CD4-positive, alpha-beta T cell treated with Interleukin-4 for 1 hour (primary cell): ENCODE measurements at places on chromosomes 2 and 18.

DNA sequence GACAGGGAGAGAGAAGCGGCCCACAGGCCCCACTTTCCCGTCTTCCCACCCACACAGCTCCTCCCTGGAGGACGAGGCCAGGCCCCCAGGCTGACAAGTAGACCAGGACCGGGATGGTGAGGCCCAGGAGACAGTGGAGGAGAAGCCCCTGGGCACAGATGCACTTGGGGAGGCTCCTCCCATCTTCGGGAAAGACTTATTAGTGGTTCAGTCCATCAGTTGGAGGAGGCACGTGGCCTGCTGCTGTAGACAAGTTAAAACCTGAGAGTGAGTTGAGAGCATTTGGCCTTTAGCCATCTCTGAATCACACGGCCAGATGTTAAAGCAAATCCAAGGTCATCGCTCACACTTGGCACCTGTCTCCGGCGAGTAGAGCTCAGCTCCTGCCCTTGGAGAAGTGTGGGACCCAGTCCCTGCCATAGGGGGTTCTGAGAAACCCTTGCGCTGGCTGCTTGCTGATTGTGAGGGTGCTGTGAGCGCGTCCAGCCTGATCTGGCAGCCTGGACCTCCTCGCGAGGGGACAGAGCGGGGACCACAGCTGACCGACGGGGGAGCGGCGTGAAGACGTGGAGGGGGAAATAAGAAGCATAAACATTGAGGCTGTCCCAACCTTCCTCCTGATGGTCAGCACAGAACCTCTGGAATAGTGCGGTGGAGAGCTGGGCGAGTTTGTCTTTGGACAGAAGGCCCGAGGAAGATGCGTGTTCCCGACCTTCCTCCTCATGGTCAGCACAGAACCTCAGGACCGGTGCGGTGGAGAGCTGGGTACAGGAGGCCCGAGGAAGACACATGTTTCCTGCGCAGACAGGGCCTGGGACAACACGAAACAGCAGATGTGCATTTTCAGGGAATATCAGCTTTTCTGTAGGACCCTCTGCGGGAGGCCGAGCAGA, 24.7 kb upstream of the ALLC start:
- no peak for DNase-seq

GRCh38 chr2:64630752-64631151, 23.0 kb downstream of the SERTAD2 start:
- no peak for DNase-seq

- peak; percentile 34 for DNase-seq
Measured at GRCh38 chr2:113105047-113105785, 22.2 kb upstream of the IL1RN start.

DNA sequence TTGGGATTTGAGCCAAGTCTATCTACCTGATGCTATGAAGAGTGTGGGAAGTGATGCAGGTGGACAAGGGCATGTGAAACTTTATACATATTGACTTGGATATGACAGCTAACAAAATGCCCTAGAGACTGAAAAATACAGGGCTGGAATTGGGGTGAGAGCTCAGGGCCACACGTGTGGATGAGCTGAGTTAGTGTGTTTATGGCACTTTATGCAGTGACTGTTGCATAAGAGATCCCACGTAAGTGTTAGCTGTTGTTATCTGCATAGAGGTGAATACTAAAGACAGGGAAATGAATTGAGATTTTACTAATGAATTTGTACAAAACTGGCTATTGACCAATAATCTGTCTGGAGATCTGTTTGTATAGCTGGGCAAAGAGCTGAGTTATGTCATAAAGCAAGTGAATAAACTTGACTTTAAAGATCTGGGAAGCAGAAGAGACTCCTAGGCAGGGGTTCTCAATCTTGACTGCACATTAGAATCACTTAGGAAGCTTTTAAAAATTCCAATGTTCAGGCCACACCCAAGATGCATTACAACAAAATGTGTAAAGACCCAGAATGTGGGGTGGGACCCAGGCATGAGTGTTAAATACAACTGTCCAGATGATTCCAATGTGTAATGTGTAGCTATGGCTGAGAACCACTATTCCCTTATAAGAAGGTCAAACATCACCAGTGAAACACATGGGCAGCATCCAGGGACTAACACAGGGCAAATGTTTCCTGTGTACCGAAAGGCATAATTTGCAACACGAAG, 74.2 kb upstream of the STK17B start:
- DNase-seq: no peak

DNA sequence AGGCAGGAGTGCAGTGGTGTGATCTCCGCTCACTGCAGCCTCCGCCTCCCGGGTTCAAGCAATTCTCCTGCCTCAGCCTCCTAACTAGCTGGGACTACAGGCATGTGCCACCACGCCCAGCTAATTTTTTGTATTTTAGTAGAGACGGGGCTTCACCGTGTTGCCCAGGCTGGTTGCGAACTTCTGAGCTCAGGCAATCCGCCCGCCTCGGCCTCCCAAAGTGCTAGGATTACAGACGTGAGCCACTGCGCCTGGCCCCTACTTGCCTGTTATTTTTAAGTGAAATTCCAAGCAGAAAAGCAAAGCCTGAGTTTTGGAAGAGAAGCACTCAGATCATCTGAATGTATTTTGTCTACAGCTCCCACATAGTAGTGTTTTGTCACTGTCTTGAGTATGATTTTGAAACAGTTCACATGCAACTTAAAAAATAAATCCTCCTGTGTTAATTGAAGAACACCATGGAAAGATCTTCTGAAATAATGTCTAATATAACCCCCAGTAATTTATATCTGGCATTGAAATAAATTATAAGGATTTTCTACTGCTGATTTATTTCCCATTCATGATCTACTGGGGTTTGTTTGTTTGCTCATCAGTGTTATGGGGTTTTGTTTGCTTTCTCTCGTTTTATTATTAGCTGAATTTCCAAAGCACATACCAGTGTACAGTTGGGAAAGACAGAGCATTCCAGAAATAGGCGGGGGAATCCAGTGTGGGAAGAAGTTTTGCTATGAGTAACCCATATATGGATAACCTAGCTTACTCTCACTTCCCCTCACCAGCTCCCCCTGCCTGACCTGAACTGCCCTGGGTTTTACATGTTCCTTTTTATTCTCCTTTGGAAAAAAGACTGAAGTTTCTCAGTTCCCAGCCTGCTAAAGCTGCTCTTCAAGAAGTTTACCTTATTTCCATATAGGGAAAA, 80.1 kb upstream of the MAP3K20 start:
- DNase-seq: no peak

DNA sequence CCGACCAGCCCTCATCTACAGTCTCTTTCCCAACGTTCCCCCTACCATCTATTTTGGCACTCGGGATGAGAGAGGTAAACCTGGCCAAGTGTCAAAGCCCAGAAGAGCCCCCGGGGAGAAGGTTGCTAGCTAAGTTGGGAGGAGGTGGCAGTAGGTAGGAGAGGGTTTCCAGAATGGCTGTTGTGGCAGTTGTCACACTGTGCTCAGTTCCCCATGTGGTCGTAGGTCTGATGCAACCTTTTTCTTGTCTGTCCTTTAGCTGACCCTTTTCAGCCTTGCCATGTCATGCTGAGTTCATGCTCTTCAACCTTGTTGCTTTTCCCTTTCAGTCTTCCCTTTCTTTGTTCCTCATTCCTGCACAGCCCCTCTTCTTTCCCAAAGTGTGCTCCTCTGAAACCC, 34.5 kb downstream of the TTLL4 start:
- DNase-seq: peak; percentile 66

DNA sequence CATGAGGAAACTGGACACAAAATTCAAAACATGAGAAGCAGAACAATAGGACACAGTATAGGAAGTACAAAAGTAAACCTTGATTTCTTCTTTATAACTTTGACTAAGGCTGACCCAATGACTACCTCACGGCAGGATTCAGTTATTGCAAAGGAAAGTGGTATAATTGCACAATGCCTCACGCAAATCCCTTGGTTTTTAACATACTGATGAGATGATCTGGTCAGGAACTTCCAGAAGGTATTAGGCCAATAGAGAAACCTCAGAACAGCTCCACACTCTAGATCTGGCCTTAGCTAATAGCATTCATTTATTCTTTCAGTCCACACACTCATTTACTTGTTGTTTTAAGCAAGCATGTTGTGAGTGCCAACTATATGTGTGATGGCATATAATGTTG, 1526.9 kb upstream of the ACVR2A start:
- DNase-seq: no peak

- peak; percentile 50 for DNase-seq
Measured at GRCh38 chr2:201157694-201158093, 25.2 kb upstream of the CASP10 start.

GRCh38 chr18:13235981-13236380, 17.4 kb downstream of the LDLRAD4 start:
- DNase-seq: no peak

GRCh38 chr18:77108001-77108692, 24.4 kb downstream of the MBP start:
- DNase-seq: no peak

- no peak for DNase-seq
Measured at GRCh38 chr2:33133454-33133952, 186.8 kb downstream of the LTBP1 start.

GRCh38 chr18:11989966-11990380, 8.7 kb downstream of the IMPA2 start:
- no peak for DNase-seq

GRCh38 chr2:8453904-8454302, 228.0 kb upstream of the ID2 start:
- DNase-seq: no peak

GRCh38 chr2:20415511-20415918, 31.4 kb upstream of the RHOB start:
- no peak for DNase-seq

DNA sequence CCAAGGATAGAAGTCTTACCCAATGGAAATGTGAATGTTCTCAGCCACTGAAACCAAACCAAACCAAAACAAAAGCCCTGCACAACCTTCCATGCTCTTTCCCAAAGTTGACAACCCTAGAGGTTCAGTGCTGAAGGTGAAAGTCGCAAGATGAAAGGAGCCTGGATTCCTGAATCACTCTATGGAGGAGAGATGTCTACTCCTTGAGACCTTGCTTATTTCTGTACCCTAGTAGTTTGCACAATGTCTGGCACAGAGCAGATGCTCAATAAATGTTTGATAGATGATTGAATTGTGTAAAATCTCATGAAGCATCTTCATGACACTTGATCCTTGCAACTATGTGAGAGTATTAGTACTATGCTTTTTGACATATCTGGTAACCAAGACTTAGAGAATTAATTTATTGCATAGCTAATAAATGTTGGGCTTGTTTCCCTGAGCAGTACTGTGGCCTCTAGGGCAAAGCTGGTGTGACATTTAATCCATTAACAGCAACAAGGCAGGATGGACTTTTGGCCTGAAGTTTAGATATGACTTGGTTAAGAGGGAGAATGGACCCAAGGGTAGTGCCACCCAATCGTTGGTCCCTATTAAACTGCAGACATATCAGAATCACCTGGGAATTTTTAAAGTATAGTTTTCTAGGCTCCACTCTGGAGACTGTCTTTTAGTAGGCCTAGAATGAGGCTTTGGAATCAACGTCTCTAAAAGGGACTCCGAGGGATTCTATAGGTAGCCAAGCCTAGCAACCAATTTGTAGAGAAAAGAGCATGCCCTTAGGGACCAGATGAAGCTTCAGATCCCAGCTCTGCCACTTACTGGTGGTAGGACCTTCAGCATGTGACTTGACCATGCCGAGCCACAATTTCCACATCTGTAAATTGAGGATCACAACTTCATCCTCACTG, 145.9 kb downstream of the DDX1 start:
- DNase-seq: no peak

- no peak for DNase-seq
Measured at GRCh38 chr2:120053891-120054290, 41.0 kb downstream of the EPB41L5 start.

DNA sequence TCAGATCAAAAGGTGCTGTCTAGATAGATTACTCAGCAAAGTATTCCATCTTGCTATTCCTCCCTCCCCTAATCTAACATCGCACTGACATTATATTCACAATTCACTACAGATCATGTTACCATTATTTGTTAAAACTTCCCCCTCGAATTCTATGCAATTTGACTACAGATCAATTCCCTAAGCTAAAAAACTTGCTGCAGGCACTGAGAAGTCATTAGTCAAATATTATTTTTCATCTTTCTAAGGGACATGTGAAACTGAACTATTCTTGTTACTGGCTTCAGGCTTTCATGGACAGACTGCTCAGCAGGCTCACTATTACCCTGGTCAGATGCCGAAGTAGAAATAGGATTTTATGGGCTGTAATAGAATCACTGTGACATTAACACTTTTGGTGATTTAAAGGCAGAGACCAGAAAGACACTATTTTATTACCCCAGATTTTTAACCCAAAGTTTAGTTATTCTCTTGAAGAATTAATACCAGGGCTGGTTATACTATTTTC, 15.1 kb downstream of the MYL1 start:
- DNase-seq: no peak

DNA sequence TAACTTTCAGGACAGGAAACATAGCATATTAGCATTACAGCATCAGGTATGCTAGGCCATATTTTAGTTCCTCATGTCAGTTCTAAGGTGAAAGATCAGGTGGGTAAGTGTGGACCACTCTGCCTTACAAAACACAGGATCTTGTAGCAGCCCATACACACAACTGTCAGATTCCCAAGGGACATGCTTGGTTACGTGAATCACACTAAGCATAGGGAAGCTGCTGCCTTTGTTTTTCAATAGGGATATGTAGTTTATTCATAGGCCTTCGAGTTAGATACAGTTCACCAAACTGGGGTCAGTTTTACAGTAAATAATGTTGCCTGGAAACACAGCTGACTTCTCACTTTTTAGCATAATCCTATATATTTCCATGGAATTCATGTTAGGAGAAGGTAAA, 116.1 kb upstream of the OTX1 start:
- DNase-seq: no peak

DNA sequence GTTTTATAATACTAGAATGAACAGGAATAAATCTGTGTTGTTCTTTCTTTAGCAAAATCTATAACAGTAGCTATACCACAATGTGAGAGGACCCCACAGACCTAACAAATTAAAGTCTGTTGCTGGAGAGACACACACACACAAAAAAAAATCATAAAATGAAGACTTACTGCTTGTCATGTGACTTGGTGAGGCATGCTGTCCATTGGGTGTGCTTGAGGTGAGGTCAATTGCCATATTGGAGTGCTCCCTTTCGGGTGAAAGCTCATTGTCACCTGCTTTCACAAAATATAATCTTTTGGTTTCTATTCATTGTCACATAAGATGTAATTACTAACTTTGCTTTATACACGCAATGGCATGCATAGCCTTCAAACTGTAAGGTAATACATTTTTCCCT, 3.9 kb downstream of the IKZF2 start:
- DNase-seq: peak; percentile 63

- DNase-seq: peak; percentile 56
Measured at GRCh38 chr2:230713331-230714135, 891 bp downstream of the CAB39 start.

GRCh38 chr2:47297767-47298425, 105.1 kb upstream of the MSH2 start:
- no peak for DNase-seq
